Right atrium auricular region (tissue), 2 donors: ENCODE measurements at places on chromosomes 11 and 22.

DNA sequence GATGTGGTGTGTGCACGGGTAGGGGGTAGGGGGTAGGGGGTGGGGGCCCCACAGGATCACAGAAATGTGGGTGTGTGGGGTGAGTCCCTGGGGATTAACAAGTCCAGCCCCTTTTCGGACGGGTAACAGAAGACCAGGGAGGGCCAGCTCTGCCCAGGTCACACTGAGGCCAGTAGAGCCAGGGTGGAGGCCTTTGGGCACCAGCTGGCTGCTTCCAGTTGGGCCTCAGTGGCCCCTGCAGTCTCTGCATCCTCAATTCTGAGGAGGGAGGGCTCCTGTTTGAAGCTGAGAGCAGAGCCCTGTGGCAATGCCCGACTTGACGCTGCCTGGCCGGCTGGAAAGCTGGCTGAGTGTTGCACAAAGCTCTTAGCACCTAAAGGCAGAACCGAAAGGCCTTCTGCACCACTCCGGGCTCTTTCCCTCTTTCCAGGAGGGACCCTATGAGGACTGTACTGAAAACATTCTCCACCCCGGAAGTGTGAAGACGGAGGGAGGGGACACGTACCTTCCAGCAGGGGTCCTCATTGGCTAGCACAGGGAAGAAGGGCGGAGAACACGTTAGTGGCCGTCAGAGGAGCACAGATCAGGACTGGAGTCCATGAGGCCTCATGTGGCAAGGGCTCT, 120.4 kb downstream of the PHF21B start:
- DNase-seq, result no peak

- DNase-seq, result no peak
Measured at GRCh38 chr11:132770829-132771530, 761.3 kb downstream of the OPCML start.

DNA sequence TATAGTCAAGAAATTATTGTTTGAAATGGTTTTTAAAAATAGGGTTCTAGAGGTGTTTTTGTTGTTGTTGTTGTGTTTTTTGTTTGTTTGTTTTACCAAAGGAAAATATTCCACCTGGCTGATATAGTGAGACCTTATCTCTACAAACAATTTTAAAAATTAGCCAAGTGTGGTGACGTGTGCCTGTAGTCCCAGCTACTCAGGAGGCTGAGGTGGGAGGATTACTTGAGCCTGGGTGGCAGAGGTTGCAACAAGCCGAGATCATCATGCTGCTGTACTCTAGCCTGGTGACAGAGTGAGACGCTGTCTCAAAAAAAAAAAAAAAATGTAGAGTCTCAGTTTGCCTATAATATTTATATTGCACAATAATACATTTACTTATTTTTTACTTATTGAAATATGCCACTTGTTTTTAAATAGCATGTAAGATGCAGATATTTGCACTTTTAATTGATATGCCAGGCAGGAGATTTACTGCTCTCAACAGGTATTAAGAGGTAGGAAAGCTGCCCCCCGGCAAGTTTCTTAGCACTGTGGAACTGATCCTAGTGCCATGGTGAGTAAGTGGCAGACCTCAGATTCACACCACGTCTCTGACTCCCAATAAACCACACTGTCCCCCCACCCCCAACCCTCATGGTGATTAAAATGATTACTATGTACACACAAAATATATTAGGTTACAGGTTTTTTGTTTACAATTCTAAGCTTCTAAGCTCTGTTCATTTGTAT, 157.4 kb downstream of the TEAD1 start:
- DNase-seq, result no peak

GRCh38 chr11:9858822-9859221, 194.9 kb downstream of the SWAP70 start:
- DNase-seq, result no peak

DNA sequence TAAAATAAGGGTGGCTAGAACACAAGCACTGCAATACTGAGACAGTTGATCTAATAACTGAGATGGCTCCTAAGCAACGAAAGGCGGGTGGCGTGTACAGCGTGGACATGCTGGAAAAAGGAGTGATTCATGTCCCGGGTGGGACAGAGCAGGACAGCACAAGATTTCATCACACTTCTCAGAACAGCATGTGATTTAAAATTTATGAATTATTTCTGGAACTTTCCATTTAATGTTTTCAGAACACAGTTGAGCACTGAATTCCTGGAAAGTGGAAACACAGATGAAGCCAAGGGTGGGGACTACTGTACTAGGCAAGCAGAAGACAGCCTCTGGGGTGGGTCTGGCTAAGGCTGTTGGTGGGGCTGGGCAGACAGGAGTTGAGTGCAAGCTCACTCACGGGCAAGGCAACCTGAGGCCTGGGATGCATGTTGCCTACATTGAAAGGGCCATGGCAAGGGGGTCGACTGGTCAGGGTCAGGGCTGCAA, 165.6 kb upstream of the DDI1 start:
- peak; percentile 93 for DNase-seq

- no peak for DNase-seq
Measured at GRCh38 chr11:111807076-111807475, 40.9 kb upstream of the PPP2R1B start.
